ENCODE measurements at places on chromosomes 2 and 18.

DNA sequence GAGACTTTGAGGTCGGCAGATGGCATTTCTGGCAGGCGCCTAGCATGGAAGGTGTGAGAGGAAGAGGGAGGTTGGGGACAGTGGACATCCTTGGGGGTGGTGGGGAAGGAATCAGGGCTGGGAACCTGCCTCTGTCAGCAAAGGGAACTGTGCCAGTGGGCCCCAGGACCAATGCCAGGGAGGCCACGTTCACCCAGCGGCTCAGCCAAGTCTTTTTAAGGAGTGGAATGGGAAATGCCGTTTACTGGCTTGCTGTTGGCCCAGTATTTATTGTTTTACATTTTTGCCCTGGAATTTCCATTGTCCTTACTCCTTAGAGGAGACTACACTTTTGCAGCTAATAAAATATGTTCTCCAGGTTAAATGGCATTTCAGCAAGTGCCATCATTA, 135.2 kb downstream of the MCFD2 start:
- no peak for DNase-seq

DNA sequence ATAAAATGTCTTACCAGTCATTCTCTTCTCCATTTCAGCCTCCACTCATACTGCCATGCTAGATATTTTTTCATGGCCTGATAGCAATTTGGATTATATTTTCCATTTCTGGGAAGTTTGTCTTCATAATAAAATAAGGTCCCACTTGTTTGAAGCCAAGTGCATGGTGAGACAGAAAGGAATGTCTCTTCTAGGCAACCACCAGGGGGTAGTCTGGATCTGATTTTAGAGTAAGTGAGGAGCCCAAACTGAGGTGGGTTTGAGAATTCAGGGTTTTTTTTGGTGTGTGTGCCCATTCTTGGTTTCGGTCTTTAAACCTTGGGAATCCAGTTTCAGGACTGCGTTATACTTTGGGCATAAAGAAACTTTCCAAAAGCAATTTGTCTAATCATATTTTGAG, 315.5 kb downstream of the RPRM start:
- DNase-seq, result peak; percentile 58

DNA sequence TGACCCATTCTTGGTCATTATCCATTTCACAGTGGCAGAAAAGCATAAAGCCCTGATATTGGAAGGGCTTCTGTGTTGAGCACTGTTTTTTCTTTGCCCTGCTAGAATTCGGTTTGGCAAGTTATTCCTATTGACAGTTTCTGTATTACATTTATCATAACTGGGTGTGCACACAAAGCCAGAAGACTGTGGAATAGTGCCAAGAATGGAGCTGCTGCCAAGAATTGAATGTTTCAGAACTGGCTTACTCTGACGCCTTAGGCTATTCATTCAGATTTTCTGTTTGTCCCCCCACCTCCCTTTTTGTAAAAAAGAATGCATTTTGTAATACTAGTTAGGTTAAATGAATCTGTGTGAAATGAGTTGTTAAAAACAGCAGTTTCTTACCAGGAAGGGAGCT, 12.7 kb downstream of the KDM3A start:
- DNase-seq, result no peak

- DNase-seq, result no peak
These were observed 26.2 kb downstream of the TTC21B start for GRCh38 chr2:165927353-165927752.

DNA sequence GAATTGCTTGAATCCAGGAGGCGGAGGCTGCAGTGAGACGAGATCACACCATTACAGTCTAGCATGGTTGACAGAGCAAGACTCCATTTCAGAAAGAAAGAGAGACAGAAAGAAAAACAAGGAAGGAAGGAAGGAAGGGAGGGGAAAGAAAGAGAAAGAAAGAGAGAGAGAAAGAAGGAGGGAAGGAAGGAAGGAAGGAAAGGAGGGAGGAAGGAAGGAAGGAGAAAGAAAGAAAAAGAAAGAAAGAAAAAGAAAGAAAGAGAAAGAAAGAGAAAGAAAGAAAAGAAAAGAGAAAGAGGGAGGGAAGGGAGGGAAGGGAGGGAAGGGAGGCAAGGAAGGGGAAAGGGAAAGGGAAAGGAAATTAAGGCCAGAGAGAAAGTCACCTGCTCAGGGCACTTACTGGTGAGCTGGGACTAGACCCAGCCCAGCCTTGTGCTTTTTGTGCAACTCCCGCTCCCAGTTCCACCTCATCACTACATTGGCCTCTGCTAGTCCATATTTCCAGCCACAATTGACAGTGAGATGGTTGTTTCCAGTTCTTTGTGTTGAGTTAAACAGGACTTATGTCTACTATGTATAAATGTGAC, 35.7 kb downstream of the MOGAT1 start:
- no peak for DNase-seq

- no peak for DNase-seq
These were observed 574.8 kb downstream of the KCNJ3 start for GRCh38 chr2:155273323-155273722.

DNA sequence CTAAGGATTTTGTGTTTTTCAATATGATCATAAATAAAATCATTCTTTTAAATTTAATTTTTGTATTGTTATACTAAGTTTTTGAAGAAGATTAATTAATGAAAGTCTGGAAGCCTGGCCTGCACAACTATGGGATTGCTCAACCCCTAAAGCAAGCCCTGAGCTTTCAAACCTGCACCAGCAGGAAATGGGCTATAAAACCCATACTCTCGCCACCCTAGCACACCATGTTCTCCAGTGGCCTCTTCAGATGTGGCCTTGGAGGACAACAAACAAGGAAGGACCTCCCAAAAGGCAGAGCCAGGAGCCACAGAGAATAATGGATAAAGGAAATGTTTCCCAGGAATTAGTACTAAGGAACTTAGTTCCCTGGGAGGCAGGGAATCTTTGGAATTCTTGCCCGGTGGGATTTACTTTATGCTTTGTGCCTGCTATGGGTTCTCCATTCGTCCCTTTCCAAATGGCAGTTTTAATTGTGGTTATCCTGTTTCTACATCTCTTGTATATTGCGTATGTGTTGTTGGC, 212.5 kb downstream of the ZFP36L2 start:
- no peak for DNase-seq

GRCh38 chr2:105765415-105766299, 20.9 kb downstream of the NCK2 start:
- no peak for DNase-seq

DNA sequence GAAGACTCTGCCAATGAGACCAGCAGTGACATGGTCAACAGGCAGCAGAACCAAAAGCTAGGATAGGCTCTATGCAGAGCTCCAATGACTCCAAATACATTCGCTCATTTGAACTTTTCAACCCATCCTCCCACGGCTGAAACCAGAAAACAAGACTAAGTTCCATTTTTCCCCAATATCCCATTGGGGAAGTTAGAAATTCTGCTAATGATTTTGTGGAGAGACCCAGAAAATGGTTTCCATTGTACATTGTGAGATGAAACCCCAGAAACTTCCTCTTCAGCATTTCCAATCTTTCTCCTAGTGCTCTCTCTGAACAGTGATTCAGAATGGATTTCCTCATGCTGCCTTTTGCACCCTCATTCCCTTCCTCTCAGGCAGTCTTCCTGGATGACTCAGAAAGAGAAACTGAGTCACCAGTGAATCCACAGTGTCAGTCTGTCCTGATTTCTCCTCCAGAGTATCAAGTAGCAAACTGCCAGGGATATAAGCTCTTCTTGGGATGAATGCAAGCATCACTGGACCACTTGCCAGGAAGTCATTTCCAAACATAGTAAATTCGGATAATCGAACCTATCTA, 467.7 kb upstream of the ID2 start:
- DNase-seq, result no peak

DNA sequence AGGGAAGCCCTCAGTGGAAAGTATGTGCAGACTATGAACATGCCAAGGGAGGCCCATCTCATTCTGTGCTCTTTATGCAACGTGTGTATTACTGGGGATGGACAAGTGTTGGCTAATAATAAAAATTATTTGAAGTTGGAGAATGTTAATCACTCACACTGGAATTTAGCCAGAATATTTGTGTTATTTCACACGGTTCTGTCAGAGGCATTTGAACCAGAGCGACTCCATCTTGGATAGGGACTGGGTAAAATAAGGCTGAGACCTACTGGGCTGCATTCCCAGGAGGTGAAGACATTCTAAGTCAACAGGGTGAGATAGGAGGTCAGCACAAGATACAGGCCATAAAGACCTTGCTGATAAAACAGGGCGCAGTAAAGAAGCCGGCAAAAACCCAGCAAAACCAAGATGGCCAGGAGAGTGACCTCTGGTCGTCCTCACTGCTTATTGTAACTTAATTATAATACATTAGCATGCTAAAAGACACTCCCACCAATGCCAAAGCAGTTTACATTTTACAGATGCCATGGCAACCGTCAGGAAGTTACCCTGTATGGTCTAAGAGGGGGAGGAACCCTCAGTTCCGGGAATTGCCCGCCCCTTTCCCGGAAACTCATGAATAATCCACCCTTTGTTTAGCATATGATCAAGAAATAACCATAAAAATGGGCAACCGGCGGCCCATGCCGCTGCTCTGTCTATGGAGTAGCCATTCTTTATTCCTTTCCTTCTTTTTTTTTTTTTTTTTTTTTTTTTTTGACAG, 2.6 kb upstream of the FZD5 start:
- DNase-seq, result no peak

DNA sequence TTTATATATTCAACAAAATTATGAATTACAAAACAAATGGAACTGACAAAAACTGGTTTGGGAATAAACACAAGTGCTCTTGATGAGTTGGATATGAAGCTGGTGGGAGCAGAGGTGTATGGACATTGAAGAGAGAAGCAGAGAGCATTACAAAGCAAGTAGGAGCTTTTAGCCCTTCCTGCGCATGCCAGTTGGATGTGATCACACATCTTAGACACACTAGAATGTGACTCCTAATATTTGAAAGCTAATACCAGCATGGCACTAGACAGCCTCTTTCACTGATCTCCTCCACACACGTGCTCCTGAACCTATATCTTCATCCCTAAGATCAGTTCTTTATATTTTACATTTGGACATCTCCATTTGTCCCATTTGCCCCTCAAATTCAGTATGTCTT, 298.1 kb downstream of the MTX2 start:
- no peak for DNase-seq

DNA sequence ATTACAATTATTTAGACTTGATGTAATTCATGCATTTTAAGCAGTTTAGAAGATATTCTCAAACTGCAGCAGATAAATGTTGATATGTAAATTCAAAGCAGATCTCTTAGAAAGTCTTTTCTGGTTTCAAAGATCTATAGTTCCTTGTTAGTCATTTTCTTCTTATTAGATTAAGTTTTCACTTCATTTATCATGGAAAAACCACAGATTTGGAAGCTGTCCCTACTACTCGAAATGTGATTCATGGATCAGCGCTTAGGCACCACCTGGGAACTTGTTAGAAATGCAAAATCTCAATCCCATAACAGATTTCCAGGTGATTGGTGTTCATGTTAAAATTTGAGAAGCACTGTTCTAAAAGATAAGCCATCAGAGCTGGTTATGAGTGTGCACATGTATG, 92.8 kb upstream of the CDH2 start:
- DNase-seq, result no peak

GRCh38 chr2:207181526-207182274, 16.0 kb upstream of the KLF7 start:
- no peak for DNase-seq

GRCh38 chr2:181203916-181204315, 223.5 kb downstream of the UBE2E3 start:
- DNase-seq, result no peak

- no peak for DNase-seq
These were observed 677 bp upstream of the MC2R start for GRCh38 chr18:13915995-13916431.

GRCh38 chr2:36530983-36531354, 67.0 kb downstream of the FEZ2 start:
- DNase-seq, result no peak

- DNase-seq, result no peak
These were observed 136.9 kb downstream of the SH3RF3 start for GRCh38 chr2:109265953-109266352.

GRCh38 chr2:48838029-48838428, 82.5 kb upstream of the LHCGR start:
- no peak for DNase-seq

GRCh38 chr2:224284134-224284946, 117.6 kb downstream of the FAM124B start:
- no peak for DNase-seq

DNA sequence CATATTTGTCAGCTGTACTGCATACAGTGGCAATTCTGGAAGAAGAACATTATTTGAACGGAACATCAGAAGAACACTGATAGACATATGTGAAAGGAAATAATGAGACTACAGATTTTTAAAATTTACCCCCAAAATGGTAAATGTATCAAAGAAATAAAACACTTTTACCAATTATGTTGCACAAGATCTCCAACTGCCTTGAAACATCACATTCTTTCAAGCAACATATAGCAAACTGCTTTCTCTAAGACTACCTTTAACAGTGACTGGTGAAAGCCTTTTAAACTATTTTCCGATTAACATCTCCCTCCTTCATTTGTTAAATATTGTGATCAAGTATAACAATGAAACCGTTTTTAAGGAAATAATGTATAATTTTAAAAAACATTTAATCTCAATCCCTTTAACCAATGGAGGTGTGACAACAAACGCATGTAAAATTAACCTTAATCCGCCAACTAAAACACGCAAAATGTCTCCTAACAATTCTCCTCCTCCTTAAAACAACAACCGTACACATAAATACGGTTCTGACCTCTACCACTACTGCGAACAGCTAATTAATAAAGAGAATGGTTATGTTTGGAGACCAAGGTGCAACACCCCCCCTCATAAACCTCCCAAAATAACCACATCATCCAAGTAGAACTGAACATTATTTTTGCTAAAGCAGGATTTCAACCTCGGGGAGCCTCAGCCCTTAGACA, 2.4 kb downstream of the FBXO11 start:
- no peak for DNase-seq

- no peak for DNase-seq
These were observed at the start of gene GPR39 for GRCh38 chr2:132416723-132417395. GPR39 (plus strand) TSS chr2:132416805.

DNA sequence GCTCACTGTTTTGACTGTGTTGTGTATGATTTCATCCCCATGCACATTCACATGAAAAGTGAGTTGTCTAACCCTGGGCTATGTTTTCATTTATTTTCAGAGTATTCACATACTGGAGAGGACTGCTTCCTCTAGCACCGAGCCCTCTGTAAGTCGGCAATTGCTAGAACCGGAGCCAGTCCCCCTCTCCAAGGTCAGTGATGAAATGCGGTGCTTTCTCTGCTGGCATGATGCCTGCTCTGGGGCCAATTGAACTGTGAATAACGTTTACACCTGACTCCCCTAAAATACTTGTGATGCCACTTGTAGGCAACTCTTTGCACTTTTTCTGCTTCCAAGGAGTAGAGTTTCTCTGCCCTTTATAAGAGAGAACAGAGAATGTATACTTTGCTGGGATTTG, 126.9 kb downstream of the PRKRA start:
- DNase-seq, result no peak

DNA sequence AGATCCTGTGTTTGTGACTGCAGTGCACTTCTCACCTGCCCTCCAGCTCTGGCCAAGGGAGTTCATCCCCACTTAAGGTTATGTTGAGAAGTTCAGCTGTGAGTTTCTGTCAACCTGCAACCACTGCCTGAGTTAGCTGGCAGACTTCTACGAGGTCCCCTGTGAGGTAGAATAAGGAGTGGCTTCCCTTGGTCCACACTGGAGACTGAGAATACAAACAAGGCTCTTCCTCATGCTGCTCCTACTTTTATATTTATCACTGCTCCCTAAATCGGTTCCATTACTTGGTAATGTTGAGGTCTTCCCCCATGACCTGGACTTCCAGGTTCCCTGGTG, 353.2 kb upstream of the CWC22 start:
- no peak for DNase-seq

Data from D341Med (cell line).